ENCODE measurements at places on chromosomes 16 and 17.

GRCh38 chr17:66714046-66715023 is 120.6 kb upstream of the CACNG5 start:
- no peak for DNase-seq

- DNase-seq = peak; percentile 88
These were observed 28.2 kb upstream of the KPNB1 start for GRCh38 chr17:47621293-47622179.

DNA sequence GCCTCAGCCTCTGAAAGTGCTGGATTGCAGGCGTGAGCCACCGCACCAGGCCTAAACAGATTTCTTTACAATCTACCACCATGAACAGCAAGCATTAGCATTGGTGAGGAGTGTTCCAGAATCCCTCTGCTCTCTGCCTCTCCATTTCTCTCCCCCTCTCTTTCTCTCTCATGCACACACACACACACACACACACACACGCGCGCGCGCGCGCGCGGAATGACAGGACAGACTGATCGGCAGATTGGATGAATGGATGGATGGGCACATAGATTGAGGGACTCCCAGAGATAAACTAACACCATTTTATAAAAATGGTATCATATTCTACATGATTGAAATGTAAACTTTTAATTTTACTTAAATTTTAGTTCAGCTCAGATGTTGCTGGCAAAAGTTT is 3.3 kb downstream of the CARD14 start:
- DNase-seq = no peak

- no peak for DNase-seq
These were observed 193.8 kb upstream of the CACNG3 start for GRCh38 chr16:24062270-24062817.

DNA sequence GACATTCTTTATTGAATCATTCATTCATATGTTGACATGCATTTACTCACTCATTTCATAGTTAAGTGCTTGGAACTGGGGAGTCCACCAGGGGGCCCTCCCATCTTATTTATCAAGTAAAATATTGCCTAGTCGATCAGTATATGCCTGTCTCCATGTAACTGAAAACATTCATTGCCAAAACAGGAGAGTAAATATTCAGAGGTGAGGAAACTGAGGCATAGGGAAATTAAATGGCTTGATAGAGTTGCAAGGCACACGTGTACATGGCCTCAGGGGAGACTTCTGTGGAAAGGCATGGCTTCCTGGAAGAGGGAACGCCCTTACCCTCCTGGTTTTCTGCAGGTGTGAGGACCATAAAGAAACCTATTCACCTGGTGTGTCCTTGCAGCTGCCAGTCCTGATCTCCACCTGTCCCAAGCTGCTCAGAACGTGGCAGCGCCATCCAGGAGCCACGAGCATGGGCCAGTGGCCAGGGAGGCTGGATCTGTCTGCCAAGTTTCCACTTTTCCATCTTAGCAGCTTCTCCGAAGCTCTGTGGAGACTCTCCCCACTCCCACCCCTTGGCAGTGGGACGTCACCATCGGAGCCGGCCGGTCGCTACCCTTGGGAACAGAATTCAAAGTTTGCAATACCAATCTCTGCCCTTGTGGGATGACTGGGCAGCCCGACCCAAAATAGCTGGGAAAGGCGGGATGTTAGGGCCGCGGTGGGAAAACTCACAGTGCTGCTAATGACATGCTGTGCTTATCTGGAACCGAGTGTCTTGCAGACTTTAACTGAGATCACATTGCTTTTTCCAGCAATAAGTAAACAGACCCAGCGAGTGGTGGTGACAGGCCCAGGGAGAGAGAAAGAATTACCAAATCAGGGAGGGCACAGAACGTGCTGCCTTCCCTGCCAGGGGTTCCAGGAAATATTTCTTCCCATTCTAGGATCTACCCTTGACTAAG is 4.1 kb upstream of the C1QTNF1 start:
- DNase-seq = peak; percentile 87

GRCh38 chr17:31158746-31159377 is 64.1 kb downstream of the NF1 start:
- DNase-seq = no peak

Data from fibroblast of mammary gland (primary cell).